ENCODE measurements at places on chromosomes 3 and 15.

- DNase-seq, result no peak
These were observed 319.2 kb downstream of the SLC9A9 start for GRCh38 chr3:143529018-143529478.

DNA sequence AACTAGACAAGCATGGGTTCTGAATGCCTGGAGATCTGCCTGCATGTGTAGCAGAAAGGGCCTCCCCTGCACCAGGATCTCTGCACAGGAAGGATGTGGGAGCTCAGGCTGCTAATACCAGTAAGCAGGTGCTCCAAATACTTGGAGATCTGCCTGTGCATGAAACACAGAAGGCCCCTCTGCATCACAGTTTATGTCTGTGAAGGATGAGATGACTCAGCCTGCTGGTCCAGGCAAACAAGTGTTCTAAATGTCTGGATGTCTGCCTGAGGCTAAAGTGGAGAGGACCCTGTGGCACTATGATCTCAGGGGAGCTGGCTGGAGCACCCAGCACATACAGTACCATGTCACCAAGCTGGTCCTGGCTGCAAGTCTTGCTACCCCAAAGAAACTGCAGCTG, 678.8 kb downstream of the MCTP2 start:
- DNase-seq, result no peak

- DNase-seq, result no peak
These were observed 60.4 kb upstream of the COL6A6 start for GRCh38 chr3:130456540-130456939.

- DNase-seq, result peak; percentile 88
These were observed at the start of gene SEMA7A for GRCh38 chr15:74433592-74434262. SEMA7A (minus strand) TSS chr15:74433958; CDS start chr15:74433918, 40 bp downstream.

GRCh38 chr3:106692624-106693023, 684.6 kb upstream of the CCDC54 start:
- DNase-seq, result no peak

DNA sequence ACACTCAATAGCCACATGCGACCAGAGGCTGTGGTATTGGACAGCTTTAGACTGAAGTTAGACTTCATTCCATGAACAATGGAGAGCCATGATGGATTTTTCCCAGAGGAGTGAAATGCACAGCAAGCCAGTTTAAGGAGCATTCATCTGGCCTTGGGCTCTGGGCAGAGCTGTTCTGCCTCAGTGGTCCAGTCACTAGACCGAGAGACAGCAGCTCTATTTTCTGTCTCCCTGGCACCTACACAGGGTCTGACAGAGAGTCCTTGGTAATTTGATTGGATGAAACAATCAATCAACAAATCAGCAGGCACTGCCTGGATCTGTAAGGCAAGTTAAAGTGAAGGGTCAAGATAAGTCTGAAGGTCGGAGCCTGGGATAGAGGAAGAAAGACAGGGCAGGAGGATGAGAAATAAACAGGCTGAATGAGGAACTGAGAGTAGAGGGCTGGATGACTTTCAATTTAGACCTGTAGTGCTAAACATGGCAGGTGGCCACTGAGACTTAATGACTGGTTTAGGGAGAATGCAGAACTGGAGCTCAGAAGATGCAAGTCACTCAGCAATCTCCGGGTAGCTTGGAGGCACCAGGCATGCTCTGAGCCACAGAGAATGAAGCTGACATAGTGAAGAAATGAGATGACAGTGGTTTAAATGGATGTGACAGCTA, 98.5 kb upstream of the SLC25A36 start:
- no peak for DNase-seq

DNA sequence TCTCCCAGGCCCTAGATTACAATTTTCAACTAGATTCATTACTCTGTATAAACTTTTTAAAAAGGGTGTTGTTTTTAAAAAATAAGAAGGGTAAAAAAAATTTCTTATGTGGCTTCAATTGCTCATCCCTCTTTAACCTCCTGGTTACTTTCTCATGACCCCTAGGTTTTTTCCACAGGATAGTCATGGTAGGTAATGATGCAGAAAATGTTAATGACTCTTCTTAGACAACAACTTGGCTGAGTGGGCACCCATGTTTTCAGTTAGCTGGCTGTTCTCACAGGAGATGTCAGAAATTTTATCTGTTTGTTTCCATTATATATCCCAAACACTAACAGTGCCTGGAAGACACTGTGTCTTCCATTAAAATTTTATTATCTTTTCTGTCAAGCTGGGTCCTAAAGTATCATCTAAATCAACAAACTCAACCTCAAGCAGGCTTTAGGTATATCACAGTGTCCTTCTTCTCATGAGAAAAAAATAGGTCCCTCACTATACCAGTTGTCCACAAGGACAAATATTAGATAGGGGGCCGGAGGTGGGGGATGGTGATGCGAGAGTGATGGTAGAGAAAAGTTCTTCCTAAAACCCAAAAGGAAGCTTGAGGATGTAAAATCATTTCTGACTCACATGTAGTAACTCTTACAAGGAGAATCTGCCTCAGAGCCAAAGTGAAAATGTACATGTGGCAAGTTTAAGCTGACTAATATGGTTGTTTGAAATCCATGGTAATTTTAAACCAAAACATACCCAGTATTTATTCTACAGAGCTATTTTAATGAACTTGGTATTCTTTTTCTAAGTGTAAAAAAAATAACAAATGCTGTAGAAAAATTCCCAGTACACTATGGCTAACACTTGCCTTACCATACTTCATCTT, 43.3 kb downstream of the PLOD2 start:
- no peak for DNase-seq

DNA sequence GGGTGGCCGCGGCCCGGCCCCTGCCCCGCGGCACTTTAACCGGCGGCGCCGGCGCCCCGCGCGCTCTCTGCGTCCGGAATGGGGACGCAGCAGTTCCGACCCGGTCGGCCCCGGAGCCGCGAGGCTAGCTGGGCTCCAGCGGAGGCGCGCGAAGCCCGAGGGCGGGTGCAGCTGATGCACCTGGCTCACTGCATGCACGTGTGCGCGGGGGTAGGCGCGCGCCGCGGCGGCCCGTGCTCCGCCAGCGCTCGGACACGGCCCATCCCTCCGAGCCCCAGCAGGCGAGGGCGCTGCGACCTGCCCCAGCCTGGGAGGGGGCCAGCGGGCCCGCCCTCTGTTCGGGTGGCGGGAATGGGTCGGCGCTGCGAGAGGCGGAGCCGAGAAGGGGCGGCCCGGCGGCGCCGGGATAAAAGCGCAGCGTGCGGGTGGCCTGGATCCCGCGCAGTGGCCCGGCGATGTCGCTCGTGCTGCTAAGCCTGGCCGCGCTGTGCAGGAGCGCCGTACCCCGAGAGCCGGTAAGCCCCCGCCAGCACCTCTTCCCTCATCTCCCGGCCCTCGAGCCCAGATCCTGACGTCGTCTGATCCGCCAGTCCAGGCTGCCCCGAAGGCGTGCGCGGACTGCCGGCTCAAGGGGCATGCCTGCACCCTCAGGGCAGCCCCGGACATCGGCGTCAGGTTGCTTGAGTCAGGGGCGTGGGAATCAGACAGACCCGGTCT, at the start of the genes CHDH and IL17RB:
Gene CHDH, minus strand, starts transcription at position 286 of the 717 bp plus-strand sequence. CDS start 22,411 bp downstream, outside the sequence.
Gene IL17RB, plus strand, starts transcription at position 435 of the 717 bp plus-strand sequence. Its CDS starts 21 bp downstream, at position 456.
- DNase-seq, result peak; percentile 76

DNA sequence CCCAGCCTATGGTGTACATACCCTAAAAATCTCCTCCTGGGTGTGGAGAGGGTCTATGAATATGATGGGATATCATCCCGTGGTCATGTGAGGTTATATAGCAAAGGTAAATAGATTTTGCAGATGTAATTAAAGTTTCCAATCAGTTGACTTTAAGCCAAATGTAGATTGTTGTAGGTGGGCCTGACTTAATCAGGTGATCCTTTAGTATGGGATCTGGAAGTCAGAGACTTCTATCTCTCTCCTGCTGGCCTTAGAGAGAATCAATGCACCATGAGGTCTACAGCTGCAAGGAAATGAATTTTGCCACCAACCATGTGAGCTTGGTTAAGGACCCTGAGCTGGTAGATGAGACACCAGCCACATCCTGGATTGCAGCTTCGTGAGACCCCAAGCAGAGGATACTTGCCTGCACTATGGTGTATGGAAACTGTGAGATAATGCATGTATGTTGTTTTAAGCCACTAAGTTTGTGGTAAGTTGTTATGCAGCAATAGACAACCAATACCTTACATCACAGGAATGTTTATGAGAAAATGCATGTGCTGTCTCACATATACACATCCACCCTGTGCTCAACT, 137.1 kb upstream of the SLC6A11 start:
- DNase-seq, result no peak

- DNase-seq, result peak; percentile 11
These were observed 11.2 kb upstream of the ALCAM start for GRCh38 chr3:105355408-105356061.

DNA sequence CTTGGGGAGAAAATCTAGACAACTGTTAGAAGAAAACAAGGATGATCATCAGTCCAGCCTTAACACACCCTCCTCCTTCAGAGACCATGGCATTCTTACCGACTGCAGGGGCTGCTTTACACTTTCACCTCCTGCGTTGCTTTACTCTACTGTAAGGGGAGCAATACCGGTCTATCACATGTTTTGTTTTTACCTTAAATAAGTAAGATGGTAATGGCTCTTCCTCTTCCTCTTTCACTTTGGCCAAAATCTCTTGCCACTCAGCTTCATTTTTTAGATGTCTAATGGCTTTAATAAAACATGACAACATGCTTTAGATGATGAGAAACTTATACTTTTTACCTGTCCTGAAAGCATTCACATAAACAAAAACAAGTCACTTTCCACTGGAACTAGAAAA, 33.4 kb upstream of the STIMATE start:
- no peak for DNase-seq

DNA sequence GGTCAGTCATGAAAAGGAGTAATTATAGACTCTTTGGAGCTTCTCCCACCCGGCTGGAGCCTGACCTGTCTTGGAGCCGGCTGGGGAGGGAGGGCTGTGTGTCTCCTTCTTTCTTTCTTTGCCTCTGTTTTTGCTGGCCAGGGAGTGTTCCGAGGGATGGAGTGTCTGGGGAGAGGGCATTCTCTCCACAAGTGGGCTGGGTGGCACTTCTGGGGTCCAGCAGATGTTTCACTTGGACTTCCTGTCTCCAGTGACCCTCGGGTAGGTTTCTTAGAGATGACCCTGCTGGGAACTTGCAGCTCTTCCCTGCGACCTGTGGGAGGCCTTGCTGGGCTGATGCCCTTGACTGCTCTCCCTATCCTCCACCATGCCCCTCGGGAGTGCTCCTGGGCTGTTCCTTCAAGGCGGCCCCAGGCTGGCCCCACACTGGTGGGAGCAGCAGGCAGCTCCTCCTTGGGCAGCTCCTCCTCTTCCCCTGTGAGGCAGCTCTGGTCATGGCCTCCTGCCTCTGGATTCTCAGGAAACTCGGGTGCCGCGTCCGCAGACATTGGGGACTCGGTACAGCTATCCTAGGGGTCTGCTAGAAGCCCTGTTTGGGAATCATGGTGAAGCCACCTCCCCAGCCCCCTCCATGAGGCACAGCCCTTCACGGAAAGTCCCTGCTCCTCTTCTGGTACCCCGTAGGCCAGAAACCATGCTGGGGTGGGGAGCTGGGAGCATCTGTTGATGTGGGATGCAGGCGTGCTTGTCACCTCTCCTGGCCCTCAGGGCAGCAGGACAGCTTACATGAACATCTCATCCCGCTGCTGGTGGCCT, 44.9 kb downstream of the APBA2 start:
- peak; percentile 18 for DNase-seq

DNA sequence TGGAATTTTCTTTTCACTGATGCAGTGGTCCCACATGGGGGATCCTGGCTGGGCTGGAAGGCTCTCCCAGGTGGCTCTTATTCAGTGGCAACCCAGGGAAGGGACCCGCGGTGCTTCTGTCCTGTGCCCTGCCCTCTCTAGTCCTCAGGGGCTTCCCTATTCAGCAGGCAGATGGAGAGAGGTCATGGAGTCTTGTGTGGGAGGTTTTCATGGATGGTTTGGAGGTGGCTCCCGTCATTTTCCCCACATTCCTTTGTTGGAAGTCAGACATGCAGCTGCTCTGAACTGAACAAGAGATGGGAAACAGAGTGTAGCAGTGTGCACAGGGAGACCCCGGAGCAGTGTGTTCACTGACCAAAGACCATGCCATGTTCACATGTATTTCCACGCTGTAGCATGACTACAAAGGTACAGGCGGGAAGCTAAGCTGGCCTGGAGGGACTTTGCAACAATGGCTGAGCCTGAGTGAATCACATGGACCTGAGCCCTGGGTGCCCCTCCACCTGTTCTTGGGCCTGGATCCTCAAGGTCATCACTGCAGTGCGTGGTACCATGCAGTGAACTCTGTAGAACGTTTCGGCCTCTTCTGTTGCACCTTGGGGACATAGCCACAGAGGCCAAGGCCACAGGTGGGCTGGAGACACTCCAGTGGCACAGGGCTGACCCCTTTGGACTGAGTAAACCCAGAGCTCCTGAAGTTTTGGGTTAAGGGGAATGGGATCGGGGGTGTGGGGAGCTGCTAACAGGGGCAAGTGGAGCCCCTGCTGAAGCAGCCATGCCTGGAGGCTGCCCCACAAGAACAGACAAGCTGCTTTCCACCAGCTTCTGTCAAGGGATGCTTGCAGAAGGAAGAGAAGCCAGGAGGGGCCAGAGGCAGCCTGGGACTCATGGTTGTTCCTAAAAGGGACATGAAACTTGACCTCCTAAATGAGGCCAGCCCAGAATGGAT, 123.0 kb downstream of the ASB7 start:
- DNase-seq, result no peak

DNA sequence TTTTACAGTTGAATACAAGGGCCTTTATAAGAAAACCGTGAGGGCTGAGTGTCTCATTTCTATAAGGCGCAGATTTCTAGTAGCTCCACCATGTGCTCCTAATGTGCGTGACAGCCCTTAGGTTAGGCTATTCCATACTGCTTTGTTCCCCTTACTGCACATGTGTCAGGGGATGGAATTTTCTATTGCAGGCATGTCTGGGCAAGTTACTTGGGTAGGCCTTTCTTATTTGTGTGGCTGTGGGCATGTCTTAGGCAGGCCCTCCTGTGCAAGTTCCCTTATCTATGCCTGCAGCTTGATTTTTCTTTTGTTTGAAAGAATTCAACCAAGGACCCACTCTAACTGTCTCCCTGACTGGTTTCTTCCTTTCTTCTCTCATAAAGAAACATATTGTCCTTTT, 434.2 kb upstream of the CNTN3 start:
- no peak for DNase-seq

- DNase-seq, result no peak
These were observed 35.6 kb upstream of the FILIP1L start for GRCh38 chr3:100149713-100150415.

GRCh38 chr15:80837006-80837405, 57.8 kb downstream of the CEMIP start:
- DNase-seq, result no peak

- peak; percentile 48 for DNase-seq
These were observed 394.5 kb upstream of the DPPA4 start for GRCh38 chr3:109731639-109732473.

Data from D341Med (cell line).